ENCODE measurements at places on chromosomes 6 and 20. TPM values are rescaled to one million over a fixed set of nuclear protein-coding genes. Genes with fewer than 3 reads are reported as not detected.

DNA sequence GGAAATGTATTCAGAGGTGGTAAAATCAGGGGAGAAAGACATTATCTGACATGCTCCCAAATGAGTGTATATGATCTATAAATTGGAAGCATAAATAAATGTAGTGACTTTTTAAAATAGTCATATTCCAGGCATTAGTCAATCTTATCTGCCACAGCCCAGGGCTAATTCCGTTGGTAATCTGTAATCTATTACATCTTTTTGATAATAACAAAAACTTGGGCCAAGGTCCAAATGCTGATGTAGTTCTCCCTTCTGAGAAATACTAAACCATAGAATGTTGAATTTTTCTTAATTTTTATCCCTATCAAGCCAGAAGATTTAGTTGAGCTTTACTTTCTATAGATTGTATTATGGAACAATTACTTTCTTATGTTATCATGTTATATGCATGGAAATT is 1279.8 kb downstream of the EPHA7 start:
- DNase-seq, result no peak

DNA sequence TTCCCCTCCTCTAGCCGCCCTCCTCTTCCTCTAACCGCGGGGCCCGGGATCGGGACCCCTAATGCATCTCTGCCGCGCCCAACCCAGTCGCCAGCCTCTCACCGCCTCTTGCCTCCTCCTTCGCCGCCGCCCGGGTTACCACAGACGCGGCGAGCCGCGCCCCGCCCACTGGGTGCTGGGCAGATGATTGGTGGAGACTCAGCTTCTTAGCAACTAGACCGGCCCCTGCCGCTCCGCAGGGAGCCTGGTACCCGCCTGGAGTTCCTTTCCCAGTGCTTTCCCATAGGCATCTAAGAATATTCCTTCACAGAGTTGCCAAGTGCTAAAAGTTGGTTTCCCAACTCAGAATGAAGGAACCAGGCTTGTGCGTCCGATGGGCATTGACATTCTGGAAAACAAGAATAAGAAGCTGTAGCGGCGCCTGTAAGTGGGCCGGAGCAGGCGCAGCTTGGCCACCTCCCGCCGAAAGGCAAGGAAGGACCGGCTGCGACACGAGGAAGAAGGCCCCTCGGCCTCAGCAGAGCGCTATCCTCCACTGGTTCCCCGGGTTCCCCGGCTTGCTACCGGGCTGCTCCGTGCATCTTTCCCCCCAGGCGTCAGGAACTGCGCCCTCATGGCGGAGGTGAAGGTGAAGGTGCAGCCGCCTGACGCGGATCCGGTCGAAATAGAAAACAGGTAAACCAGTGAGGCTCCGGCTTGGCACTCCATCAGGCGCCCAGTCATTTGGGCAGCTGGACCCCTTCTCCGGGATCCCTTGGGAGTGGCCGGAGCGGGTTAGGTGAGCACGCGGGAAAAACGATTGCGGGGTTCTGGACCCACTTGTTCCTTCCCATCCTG is at the start of the genes DZANK1 and POLR3F:
TSS of gene DZANK1 (minus strand) at position 137 of the 837 bp plus-strand sequence. CDS start 1,672 bp downstream, outside the sequence.
TSS of gene POLR3F (plus strand) at position 497 of the 837 bp plus-strand sequence. CDS start at position 614, 117 bp downstream.
- DNase-seq, result peak; percentile 97

Gene SLC26A8
- total RNA-seq, result 0.09 TPM

DNA sequence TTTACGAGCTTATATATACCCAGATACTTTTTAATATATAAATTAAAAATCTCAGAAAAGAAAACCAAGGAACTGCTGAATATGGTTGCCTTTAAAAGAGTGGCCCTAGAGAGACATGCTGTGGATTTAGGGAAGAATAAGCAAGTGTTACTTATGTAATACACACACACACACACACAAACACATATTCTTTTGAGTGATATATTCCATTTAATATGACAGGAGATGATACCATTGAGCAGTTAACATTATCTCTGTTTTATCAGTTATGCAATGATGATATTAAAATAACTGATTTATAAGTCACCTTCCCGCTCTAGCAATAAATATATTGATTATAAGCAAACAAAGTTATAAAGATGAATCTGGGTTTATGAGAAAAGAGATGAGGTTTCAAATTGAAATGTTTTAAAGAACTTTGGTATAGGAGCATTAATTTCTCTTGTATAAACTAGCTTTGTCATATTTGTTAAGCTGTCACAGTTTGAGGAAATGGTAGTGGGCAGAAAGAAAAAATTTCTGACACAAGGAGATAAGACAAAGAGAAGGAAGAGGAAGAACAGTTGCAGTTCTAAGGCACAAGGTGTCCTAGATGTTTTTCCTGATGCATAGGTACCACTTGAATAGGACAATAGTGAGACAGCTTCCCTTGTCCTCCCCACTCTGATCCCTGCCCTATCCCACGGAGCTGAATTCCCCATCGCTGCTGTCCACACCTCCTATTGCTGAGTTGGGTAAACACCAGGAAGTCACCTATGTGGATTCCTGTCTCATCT is 26.4 kb downstream of the GPX5 start:
- DNase-seq, result no peak

DNA sequence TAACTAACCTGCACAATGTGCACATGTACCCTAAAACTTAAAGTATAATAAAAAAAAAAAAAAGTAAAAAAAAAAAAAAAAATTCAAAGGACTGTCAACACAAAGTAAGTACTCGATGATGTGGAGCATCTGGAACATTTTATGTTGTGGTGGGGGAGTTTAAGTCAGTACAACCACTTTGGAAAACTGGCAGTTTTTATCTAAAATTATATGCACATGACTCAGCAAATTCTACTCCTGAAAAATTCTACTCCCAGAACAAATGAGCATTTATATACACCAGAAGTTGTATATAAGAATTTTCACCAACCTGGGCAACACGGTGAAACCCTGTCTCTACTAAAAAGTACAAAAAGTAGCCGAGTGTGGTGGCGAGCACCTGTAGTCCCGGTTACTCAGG is 36.9 kb upstream of the CCDC28A start:
- DNase-seq, result no peak

Gene TCF15
- 2.0 TPM for total RNA-seq

Gene ERVFRD-1
- not detected for total RNA-seq

DNA sequence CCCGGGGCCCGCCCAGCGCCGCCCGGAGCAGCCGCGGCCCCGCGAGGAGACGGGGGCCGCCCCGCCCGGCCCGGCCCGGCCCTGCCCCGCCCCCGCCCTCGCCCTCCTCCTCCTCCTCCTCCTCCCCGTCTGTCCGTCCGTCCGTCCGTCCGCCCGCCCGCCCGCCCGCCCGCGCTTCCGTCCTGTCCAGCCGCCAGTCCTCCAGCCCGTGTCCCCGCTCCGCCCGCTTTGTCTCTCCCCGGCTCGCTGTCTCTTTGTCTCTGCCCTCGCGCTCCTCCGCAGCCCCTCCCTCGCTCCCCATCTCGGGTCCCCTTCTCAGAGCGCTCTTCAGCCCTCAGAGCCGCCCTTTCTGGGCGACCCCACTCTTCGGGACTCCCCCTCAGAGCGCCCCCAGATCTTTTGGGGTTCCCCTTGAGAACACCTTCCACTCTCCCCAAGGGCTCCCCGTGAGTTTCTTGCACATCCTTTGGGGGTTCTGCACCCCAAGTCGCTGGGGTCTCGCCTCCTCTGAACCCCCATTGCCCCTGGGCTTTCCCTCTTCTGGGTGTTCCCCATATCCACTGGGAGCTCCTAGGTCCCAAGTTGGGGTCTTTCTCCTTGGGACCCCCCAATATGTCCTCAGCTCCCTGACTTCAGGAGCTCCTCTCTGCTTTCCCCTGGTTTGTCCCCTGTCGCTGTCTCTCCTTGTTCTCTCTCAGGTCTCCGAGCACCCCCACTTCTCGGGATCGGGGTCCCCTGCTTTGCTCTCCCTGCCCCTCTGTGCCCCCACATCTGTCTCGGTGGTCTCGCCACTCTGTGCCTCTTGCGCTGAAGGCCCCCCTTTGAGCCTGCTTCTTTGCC is 79.5 kb upstream of the MYL9 start:
- DNase-seq, result peak; percentile 58

Gene MAP7
- total RNA-seq, result 51.1 TPM

DNA sequence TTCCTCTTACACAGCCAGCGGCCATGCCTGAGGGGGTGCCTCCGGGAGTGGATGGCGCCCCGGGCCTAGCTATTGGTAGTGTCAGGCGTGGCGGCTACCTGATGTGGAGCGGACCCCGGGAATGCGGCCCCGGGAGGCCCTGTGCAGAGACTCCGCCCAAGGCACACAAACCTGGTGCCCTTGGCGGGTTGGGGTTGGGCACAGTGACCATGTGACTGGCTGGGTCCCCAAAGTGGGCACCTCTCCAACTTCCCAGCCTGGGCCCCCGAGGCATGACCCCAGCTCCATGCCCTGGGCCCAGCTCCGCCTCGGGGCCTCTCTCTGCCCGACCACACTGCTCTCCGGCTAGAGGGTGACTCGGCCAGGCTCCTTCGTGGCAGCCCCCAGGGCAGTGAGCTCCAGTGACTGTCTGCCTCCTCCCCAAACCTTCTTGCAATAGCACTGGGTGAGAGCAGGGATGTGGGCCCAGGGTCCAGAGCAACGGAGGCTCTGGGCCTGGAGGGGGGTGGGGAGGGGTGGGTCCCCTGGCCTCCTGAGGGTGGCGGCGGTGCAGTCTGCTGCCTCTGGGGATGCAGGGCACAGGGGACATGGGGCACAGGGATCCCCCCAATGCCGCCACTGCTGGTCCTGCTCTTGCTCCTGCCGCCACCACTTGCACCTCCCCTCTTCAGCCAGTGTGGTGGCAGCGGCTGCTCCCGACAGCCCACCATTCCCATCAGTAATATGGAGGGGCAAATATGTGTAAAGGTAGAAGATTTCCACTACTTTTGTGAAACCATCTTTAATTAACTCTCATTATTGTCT is 942.9 kb upstream of the EPHA7 start:
- no peak for DNase-seq

Gene NR2E1
- not detected for total RNA-seq

GRCh38 chr6:33424855-33425667 is 5.2 kb downstream of the SYNGAP1 start:
- no peak for DNase-seq

DNA sequence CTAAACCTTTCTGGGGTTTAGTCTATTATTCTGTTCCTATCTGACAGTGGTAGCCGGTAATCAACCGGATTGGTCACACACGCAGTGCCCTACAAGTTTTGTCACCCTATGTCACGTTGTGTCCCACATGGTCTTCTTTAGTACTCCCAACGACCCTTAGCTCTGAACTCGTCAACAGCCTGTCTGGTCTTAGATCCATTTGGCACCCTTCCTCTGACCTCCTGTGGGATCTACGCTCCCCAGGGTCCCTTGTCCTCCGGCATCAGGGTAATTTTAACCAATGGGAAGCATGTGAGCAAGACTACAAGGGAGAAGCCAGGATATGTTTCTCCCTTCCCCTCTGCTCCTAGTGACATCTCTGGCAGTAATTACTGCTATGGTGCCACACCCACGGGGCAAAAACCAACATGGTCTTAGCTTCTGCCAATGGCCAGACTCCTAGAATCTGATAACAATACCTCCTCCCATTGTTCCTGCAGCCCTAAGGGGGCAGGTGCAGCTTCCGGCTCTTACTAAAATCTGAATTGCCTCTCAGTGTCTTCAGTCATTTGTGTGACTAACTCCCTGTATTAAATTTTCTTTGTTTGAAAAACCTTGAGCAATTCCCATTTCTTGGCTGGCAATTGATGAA is 56.6 kb downstream of the MAFB start:
- no peak for DNase-seq

Gene TRIM40
- not detected for total RNA-seq

- DNase-seq, result no peak
Observed at GRCh38 chr6:74402781-74403180, 706.8 kb downstream of the CD109 start.

- DNase-seq, result no peak
Observed at GRCh38 chr6:40422046-40422445, 165.1 kb downstream of the LRFN2 start.
